T-helper 17 cell (primary cell): ENCODE measurements at places on chromosomes 11 and 22. TPM values are rescaled to one million over a fixed set of nuclear protein-coding genes. Genes with fewer than 3 reads are reported as not detected.

DNA sequence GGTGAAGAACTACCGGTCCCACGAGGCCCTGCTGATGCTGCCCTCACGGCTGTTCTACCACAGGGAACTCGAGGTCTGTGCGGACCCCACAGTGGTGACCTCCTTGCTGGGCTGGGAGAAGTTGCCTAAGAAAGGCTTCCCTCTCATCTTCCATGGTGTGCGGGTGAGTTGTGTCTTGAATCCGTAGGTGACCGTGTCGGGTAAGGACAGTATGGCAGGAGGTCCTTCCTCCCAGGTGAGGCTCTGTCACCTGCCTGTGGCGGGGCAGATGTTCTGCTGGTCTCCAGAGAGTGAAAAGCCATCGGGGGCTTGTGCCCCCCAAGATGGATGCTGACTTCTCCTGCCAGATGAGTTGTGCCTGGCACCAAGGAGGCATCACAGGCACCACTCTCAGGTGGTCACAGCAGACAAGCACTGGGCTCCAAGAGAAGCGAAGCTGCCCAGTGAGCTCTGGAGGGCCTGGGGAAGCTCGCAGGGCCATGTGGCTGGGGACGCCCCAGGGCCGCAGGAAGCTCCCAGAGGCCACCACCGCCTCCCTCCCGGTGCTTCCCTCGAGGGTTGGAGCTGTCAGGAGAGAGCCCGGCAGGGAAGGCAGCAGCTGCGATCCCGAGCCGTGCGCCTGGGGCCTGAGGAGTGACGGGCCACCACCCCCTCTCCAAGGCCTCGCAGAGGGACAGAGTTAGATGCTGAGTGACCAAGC lies 17.3 kb upstream of the PANX2 start:
- no peak overlapping the region for H3K27ac ChIP-seq
- H3K4me1 ChIP-seq = peaks cover 4% of the 10 kb centered on the region
- H3K27me3 ChIP-seq = peaks cover 5% of the 10 kb centered on the region
- DNase-seq = no peak
- no peak overlapping the region for H3K4me3 ChIP-seq
- no peaks in the 10 kb centered on the region for H3K36me3 ChIP-seq

DNA sequence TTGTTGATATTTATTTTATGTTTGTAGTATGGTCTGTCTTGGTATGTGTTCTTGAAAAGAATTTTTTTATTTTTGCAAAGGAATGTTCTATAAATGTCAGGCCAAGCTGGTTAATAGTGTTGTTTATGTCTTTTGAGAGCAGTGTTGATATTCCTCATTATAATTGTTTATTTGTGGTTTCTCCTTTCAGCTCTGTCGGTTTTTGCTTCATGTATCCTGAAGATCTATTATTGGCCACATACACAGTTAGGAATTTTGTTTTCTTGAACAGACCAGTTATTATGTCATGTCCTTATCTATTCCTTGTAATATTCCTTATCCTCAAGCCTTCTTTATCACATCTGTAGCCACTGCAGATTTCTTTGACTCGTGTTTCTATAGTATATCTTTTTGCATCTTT lies 56.5 kb downstream of the PDHX start:
- no peaks in the 10 kb centered on the region for H3K27me3 ChIP-seq
- no peak overlapping the region for H3K27ac ChIP-seq
- no peak overlapping the region for H3K4me3 ChIP-seq
- H3K4me1 ChIP-seq = peaks cover 6% of the 10 kb centered on the region

DNA sequence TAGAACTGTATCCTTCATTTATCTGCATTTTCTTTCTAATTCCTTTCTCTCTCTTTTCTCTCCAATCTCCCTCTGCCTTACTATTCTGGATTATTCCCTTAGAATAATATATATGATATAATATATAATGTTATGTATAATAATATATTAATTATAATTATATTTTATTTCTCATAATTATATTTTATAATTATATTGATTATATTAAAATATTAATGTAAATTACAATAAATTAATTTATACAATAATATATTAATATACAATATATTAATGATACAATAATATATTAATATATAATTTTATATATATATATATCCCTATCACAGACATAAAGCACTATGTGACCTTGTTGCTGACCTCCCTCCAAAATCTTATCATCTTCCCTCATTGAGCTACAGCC lies 661.3 kb upstream of the CHORDC1 start:
- peaks cover 4% of the 10 kb centered on the region for H3K36me3 ChIP-seq
- no peak overlapping the region for H3K27ac ChIP-seq
- no peaks in the 10 kb centered on the region for H3K4me1 ChIP-seq
- no peak for DNase-seq
- no peak overlapping the region for H3K4me3 ChIP-seq

PTH gene
- total RNA-seq = not detected

WBP2NL gene
- 1.7 TPM for total RNA-seq

DNA sequence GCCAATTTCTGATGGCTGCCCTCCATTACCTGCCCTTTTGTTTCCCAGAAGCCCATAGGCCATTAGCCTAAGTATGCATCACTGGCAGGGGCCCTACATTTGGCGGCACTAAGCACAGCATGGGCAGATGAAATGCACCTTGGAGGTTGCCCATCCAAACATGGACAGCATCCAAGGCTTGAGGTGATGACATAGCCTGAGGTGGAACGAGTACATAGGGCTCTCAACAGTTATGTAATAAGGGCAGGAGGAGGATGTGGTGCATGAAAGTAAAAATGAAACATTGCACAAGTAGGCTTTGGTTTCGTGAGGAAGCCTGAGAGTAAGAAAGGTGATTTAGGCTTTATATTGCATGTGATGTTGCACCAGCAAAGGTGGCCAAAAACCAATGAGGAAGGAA lies 148.1 kb downstream of the FAM76B start:
- H3K27me3 ChIP-seq = no peaks in the 10 kb centered on the region
- no peaks in the 10 kb centered on the region for H3K36me3 ChIP-seq
- peak overlapping the region; percentile 67 for H3K27ac ChIP-seq
- DNase-seq = no peak

GRCh38 chr11:126543691-126544090 lies 188.2 kb downstream of the ST3GAL4 start:
- DNase-seq = no peak
- no peaks in the 10 kb centered on the region for H3K36me3 ChIP-seq
- peaks cover 2% of the 10 kb centered on the region for H3K4me1 ChIP-seq

- H3K4me1 ChIP-seq = peaks cover 12% of the 10 kb centered on the region
- DNase-seq = no peak
- H3K27ac ChIP-seq = peak overlapping the region; percentile 94
- peak overlapping the region; percentile 99 for H3K4me3 ChIP-seq
- peaks cover 4% of the 10 kb centered on the region for H3K36me3 ChIP-seq
Observed at GRCh38 chr22:35399114-35399677, 744 bp upstream of the MCM5 start.

DNA sequence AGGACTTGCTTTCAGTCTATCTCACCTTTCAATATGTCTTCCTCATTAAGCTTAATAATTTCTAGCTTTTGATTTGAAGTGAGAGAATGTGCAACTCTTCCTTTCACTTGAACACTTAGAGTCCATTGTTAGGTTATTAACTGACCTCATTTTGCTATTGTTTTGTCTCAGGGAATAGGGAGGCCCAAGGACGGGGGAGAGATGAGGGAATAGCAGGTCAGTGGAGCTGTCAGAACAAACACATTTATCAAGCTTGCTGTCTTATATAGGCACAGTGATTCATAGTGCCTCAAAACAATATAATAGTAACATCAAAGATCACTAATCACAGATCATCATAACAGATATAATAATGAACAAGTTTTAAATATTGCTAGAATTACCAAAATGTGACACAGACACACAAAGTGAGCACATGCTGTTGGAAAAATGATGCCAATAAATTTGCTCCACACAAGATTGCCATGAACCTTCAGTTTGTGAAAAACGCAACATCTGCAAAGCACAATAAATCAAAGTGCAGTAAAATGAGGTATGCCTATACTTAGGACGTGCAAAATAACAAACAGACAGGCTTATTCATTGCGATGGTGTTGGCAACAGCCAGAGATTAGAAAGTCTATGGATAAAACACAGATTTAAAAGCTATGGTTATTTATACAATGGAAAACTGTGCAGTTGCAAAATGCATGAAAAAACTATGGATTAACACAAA lies 106.3 kb upstream of the TEAD1 start:
- peaks cover 39% of the 10 kb centered on the region for H3K27me3 ChIP-seq
- no peaks in the 10 kb centered on the region for H3K4me1 ChIP-seq
- DNase-seq = no peak
- peaks cover 2% of the 10 kb centered on the region for H3K36me3 ChIP-seq
- H3K4me3 ChIP-seq = no peak overlapping the region
- H3K27ac ChIP-seq = no peak overlapping the region

DNA sequence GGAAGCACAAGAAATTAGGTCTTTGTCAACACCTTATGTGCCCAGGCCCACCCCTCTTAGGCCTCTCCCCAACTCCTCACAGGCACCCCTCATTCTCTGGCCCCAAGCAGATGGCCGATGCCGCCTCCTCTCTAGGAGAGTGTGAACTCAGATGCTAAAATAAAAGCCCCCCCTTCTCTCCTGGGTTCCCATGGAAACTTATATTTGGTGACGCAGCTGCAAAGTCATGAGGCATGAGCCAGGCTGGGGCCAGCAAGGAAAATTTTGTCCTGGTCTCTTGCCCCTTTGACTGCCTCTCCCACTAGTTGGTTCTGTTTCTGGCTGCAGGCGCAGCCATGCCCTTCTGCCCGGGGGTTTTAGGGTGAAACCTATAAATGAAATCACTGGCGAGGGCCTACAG lies 11.8 kb downstream of the RCOR2 start:
- peaks cover 12% of the 10 kb centered on the region for H3K4me1 ChIP-seq
- H3K4me3 ChIP-seq = no peak overlapping the region
- no peak for DNase-seq
- no peaks in the 10 kb centered on the region for H3K27me3 ChIP-seq

DNA sequence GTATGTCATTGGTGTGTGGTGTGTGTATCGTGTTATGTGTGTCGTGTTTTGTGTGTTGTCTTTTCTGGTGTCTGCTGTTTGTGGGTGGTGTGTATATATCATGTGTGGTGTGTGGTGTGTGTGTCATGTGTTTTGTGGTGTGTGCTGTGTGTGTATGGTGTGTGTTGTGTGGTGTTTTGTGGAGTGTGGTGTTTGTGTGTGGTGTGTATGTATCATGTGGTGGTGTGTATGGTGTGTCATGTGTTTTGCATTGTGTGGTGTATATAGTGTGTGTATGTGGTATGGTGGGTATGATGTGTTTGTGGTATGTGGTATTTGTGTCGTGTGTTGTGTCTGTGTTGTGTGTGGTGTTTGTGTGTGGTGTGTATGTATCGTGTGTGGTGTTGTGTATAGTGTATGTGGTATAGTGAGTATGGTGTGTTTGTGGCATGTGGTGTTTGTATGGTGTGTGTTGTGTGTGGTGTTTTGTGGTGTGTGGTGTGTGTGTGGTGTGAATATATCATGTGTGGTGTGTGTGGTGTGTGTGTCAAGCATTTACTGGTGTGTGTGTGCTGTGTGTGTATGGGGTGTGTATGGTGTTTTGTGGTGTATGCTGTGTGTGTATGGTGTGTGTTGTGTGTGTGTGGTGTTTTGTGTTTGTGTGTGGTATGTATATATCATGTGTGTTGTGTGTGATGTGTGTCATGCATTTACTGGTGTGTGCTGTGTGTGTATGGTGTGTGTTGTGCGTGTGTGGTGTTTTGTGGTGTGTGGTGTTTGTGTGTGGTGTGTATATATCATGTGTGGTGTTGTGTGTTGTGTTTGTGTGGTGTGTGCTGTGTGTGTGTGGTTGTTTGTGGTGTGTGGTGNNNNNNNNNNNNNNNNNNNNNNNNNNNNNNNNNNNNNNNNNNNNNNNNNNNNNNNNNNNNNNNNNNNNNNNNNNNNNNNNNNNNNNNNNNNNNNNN lies 12.7 kb downstream of the PIM3 start:
- no peaks in the 10 kb centered on the region for H3K27me3 ChIP-seq
- no peak overlapping the region for H3K27ac ChIP-seq
- no peak overlapping the region for H3K4me3 ChIP-seq
- no peaks in the 10 kb centered on the region for H3K36me3 ChIP-seq
- no peak for DNase-seq

VWCE gene
- 0.65 TPM for total RNA-seq

- H3K27ac ChIP-seq = peak overlapping the region; percentile 99
- H3K36me3 ChIP-seq = peaks cover 4% of the 10 kb centered on the region
- H3K4me3 ChIP-seq = peak overlapping the region; percentile 90
- H3K4me1 ChIP-seq = peaks cover 90% of the 10 kb centered on the region
Observed at GRCh38 chr11:128717516-128717915, 23.6 kb downstream of the FLI1 start.

OR51V1 gene
- total RNA-seq = not detected

GRCh38 chr22:42304324-42304790 lies 33.9 kb upstream of the TCF20 start:
- H3K4me3 ChIP-seq = peak overlapping the region; percentile 39
- DNase-seq = no peak
- H3K27ac ChIP-seq = peak overlapping the region; percentile 34
- no peaks in the 10 kb centered on the region for H3K27me3 ChIP-seq
- no peaks in the 10 kb centered on the region for H3K36me3 ChIP-seq

GAL3ST3 gene
- not detected for total RNA-seq

DNA sequence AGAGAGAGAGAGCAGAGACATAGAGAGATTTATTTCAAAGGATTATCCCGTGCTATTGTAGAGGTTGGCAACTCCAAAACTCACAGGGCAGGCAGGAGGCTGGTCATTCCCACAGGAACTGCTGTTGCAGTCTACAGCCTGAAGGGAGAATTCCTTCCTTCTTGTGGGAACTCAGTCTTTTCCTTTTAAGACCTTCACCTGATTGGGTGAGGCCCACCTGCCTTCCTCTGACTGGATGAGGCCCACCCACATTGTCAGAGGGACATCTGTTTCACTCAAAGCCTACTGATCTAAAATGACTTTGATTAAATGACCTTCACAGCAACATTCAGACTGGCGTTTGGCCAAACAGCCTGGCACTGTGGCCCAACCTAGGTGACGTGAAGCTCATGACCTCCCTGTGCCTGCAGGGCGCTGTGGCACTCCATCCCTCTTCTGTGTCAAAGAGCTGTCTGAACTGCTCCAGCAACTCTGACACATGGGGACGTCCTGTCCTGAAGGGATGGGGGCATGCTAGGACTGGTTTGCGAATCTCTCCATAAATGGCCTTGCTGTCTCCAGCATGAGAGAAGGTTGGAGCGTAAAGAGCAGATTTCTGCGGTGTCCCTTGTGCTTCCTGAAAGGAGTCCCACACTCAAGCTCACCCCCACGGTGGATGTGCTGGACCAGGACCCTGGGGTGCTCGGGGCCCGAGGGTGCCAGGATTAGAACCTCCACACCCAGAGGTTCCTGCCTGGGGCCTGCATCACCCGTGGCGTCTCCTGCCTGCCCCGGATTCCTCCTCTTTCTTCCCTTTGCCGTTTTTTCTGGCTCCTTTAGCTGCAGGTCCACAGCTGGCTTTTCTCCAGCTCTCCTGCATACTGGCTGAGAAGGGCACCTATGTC lies 20.7 kb downstream of the KRTAP5-5 start:
- DNase-seq = no peak
- no peak overlapping the region for H3K27ac ChIP-seq
- H3K27me3 ChIP-seq = peaks cover 36% of the 10 kb centered on the region
- no peak overlapping the region for H3K4me3 ChIP-seq

DNA sequence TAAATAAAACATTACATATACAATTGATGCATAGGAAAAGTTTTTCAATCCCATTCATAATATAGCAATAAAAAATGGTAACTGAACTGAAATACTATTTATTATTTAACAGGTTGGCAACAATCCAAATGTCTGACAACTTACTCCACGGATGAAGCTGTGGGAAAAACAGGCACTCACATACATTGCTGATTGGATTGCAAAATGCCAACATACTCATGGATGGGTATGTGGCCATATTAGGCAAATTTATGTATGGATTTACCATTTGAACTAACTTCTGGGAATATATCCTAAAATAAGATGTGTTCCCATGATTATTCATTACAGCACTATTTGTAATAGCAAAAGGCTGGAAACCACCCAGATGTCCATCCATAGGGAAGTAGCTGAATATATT lies 3.2 kb upstream of the BIRC2 start:
- H3K27me3 ChIP-seq = no peaks in the 10 kb centered on the region
- no peaks in the 10 kb centered on the region for H3K36me3 ChIP-seq
- peaks cover 39% of the 10 kb centered on the region for H3K4me1 ChIP-seq
- no peak for DNase-seq
- no peak overlapping the region for H3K4me3 ChIP-seq
